Activated CD4-positive, CD25-positive, alpha-beta regulatory T cell treated with anti-CD3 and anti-CD28 coated beads, Interleukin-2, amount 50 U/mL, for 24 hours (primary cell): ENCODE measurements at places on chromosomes 7 and 10.
A peak's percentile ranks its signal among the peaks of the same experiment; 100 is the strongest.

DNA sequence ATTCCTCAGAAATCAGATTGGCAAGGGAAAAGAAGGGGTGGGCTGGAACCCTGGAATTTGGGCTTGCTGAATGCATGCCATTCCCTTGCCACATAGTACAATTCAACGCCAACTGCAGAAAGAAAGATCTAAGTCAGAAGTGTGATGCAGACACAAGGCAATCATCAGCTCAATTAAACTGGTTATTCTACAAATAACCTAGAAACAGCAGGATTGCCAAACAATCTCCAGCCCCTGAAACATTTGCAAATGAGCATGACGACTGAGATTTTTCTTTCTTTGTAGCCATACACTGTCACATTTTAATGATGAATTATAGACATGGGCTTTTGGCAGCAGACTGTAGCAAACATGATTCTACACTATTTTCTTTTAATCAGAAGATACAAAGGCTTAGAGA is 16.5 kb upstream of the CREB5 start:
- ATAC-seq, result no peak

DNA sequence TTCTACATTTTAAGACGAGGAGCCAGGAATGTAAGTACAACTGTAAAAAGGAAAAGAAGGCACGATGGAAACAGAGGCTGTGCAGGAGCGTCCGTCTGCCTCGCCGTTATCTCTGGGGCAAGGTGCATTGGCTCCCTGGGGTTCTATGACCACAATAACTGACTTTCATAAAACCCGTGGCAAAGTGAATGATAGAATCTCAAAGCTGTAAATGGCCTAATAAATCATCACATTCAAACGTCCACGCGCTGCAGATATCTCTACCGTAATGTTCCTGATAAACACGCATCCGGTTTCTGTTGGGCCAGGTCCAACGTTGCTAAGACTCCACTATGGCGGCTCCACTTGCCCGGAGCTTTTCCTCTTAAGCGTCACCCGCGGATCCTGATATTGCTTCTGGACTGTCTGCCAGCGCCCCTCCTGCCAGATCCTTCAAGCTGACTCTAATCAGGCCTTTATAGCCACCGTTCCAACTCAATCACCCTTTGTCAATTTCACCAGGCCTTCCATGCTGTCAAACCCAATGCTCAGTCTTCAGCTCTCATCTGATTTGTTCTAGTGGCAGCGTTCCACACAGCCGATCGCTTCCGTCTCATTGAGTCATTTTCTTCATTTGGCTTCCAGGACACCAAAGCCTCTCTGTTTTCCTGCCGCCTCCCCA is 265.6 kb upstream of the FOXK1 start:
- ATAC-seq, result no peak

- ATAC-seq, result no peak
Observed at GRCh38 chr7:151091431-151091830, 5.2 kb downstream of the AGAP3 start.

DNA sequence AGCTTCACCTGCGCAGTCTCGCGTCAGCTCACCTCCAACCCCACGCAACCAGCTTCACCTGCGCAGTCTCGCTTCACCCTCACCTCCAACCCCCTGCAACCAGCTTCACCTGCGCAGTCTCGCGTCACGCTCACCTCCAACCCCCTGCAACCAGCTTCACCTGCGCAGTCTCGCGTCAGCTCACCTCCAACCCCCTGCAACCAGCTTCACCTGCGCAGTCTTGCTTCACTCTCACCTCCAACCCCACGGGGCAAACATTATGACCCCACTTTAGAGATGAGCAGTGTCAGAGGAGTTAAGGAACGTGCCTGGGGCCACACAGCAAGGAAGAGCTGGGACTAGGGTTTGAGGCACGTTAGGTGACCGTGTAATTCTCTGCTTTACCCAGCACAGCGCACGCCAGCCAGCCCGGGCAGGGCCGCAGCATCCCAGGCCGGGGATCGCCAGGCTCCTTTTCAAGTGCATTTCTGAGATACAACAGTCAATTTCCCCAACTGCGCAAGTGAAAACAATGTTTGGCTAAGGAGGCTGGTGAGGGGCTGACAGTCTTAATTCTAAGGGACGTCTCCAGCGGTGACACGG is 22.6 kb upstream of the PDGFA start:
- ATAC-seq, result no peak

- no peak for ATAC-seq
Observed at GRCh38 chr7:7808156-7808555, 89.7 kb upstream of the RPA3 start.

DNA sequence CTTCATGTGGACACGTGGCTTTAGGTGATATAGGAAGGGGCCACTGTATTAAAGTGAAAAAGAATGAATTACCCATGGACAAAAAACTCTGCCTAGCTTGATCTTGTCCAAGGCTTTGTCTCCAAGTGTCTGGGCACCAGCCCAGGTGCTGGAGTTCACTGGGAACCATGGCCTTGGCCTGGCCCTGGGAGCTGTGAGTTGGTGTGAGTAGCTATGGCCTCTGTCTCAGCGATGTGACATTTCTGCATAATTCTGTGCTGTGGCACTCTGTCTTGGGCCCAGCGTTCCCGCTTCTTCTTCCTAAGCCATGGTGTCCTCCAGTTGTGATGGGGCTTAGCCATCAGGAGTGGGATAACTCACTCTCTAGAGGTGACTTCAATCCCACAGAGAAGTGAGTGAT is 119.0 kb upstream of the PPP2R2D start:
- no peak for ATAC-seq

DNA sequence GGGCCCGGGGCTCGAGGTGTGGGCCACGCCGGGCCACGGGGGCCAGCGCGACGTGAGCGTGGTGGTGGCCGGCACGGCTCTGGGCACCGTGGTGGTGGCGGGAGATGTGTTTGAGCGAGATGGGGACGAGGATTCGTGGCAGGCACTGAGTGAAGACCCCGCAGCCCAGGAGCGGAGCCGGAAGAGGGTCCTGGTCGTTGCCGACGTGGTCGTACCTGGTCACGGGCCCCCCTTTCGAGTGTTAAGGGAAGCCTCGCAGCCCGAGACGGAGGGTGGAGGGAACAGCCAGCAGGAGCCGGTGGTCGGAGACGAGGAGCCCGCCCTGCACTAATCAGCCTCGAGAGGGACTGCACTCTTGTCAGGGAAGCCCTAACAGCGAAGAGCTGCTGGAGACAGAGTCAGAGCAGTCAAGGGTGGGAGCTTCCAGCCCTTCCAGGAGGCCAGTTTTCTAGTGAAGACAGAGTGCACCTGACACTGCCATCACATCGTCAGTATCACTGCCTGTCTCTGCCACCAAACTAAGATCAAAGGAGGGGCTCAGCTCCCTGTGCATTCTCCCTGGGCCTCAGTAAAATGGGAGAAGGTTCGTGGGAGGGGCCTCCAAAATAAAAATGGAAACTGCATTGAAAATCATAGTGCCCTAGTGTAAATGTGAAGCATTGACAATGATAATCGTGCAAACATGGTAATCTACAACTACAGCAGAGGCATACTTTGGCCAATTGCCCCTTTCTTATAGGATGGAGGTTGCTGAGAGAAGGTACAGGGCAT is 1.3 kb downstream of the MBLAC1 start:
- ATAC-seq, result no peak

DNA sequence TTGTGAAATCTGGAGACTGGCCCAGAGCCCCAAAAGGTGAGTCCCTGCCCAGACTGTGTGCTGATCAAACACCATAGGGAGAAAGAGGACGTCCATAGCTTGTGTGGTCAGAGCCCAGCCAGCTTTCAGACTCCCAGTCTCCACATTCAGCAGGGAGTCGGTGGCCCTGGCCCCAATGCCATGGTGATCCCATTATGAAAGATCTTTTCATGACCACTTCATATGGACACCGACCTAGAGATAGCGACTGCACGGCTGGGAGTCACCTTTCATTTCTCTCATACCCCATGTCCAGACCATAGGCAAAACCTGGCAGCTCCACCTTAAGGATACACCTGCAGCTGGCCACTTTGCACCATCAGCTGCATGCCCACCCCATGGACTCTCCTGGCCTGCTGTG is 126.4 kb downstream of the ARHGAP22 start:
- ATAC-seq, result no peak

- peak; percentile 52 for ATAC-seq
Observed at GRCh38 chr10:32005050-32005449, 51.2 kb downstream of the KIF5B start.

DNA sequence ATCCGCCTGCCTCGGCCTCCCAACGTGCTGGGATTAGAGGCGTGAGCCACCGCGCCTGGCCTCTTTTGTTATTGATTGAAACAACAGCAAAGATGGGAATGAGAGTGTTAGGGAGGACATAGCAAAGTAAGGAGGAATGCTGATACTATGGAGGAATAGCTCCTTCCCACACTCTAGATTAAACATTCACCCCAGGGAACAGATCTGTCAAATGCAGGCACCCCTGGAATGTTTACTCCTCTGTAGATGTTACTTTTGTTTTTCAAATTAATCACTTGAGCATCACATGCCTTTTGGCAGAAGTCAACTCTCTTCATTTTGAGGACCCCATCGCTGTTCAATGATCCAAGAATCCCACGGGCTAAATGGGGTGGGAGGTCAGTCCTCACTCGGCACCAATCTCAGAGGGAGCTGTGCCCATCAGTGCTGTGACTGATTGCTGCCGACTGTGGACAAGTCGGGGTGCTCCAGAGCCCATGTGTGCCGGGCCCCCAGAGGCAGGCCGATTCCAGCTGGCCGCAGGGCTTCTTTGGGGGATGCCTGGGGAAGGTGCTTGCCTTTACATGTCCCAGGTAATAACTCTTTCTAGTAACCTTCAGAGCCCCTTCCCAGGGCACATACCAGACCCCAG is 10.2 kb upstream of the COBL start:
- no peak for ATAC-seq

GRCh38 chr7:126361183-126361582 is 891.6 kb downstream of the GRM8 start:
- ATAC-seq, result no peak

DNA sequence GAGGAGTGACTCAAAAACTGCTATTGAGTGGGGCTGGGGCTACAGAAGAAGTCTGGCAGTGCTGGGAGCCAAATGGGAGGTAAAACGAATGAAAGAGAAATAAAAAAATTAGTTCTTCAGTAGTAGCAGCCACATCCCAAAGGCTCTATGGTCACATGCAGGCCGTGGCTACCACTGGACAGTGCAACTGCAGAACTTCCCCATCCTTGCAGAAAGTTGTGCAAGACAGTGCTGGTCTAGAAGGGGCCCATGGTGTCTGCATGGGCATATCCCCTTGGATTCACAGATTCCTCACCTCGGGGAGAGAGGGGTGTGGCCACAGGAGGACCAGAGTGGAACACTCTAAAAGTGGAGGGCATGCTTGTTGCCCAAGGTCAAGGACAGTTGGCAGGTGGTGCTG is 47.6 kb downstream of the RPS24 start:
- no peak for ATAC-seq

GRCh38 chr7:48734695-48735406 is 189.5 kb upstream of the CDC14C start:
- ATAC-seq, result no peak

GRCh38 chr10:92688927-92689662 is 660 bp upstream of the HHEX start:
- ATAC-seq, result peak; percentile 9

DNA sequence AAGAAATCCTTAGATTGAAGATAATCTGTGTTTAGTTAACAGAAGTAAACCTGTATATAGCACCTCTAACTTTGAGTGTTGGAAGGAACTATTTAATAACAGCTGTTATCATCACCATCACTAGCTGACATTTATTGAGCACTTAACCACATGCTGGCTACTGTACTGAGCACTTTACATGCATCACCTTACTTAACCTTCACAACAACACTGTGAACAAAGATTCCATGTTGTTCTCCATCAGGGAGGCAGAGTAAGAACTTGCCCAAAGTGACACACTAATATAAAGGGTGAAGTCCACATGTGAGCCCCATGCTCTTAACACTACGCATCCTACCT is 182.2 kb downstream of the ST7 start:
- no peak for ATAC-seq

DNA sequence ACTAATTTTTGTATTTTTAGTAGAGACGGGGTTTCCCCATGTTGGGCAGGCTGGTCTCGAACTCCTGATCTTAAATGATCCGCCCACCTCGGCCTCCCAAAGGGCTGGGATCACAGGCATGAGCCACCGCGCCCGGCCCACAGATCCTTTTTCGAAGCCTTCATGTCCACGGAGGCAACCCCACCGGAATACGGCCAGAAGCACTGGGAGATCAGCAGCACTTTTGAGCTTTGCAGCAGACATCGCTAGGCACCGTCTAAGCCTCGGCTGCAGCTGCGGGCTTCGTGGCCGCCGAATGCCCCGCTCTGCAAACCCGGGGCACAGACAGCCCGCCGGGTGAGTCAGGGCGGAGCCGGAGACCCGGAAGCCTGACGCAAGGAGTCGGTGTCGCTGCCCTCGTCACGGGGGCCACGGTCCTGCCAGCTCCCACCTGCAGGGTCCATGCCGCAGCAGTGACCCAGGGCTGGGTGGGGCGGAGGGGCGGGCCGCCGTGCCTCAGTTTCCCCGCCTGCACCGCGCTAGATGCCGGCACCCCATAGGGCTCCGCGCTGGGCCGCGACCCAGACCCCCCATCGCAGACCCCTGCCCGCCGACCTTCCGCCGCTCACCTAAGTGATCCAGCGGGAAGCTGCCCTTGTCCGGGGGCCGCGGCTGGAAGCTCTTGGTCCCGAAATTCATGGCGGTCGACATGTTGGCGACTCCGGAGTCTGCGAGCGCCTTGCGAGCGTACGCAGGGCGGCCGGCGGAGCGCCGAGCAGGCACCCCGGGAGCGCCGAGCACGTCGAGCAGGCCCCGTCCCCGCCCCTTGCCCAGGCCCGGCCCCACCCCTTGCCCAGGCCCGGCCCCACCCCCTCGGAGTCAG is at the start of gene COX19:
TSS of gene COX19 (minus strand) at position 730 of the 862 bp plus-strand sequence. CDS start at position 690, 40 bp downstream.
- peak; percentile 93 for ATAC-seq

- peak; percentile 97 for ATAC-seq
Observed at GRCh38 chr7:151727579-151728285, 149.2 kb downstream of the PRKAG2 start.

GRCh38 chr7:16318989-16319915 is 102.1 kb downstream of the CRPPA start:
- ATAC-seq, result no peak

DNA sequence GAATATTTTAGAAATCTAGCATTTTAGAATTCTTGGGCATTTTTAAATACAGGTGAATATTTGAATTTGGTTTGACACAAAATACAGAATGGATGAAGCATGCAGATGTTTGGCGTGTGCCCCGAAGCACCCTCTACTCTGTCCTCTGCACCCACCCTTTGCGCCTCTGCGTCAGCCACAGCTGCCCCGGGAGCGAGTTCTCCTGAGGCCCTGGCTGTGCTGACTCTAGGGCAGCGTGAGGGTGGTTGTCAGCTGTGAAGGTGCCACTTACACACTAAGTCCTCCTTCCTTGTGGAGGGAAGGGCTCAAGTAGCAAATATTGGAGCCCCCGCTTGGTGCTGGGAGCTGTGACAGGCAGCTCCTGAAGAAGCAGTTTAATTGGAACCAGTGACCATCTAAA is 48.4 kb downstream of the DAGLB start:
- ATAC-seq, result no peak
